Spleen (tissue), 13 donors: ENCODE measurements at places on chromosomes 7 and 10. TPM values are rescaled to one million over a fixed set of nuclear protein-coding genes. Genes with fewer than 3 reads are reported as not detected.

LRMDA gene
- 45.3 TPM for total RNA-seq

PNLIPRP3 gene
- total RNA-seq = not detected

DNA sequence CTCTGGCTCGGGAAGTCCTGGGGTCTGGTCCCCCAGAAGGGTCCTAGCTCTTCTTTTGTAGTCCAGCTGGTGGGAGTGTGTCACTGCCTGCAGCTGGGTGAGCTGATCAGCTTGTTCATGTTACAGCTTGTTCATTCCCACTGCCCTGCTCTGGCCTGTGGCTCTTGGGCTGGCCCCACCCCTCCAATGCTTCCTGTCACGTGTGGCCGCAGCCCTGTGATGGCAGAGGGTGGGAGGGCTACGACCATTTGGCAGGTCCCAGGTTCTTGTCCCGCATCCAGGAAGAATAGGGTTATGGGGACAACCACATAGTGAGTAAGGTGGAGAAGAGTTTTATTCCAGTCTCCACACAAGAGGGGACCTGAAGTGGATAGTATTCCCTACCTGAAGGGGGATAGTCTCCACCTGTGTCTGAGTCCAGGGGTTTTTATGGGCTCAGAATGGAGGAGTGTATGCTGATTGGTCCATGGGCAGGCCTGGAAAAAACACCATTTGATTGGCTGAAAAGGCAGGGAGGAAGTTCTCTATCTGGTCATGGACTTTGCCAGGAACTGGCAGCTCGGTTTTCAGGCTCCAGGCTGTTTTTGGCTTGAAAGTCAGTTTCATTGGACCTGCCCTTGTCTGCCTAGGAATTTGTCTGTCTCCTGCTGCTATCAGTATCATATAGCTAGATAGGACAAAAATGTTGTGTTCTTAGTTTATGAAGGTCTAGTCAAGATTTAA, 13.1 kb downstream of the SDHAF3 start:
- DNase-seq = no peak

DNA sequence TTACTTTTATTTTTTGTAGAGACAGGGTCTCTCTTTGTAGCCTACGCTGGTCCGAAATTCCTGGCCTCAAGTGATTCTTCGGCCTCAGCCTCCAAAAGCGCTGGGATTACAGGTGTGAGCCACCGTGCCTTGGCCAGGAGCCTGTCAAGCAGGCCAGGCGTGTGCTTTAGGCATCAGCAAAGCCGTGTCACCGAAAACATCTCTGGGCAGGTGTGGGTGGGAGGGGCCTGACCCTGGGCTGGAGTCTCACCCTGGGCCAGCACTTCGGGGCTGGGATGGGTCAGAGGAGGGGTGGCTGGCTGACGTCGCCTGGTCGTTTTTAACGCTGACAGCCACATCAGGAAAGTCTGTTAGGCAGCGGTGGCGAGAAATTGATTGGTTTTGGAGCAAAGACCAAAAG, 80.9 kb downstream of the UNCX start:
- peak; percentile 29 for DNase-seq

GRCh38 chr7:90841759-90842429, 245.8 kb downstream of the CDK14 start:
- no peak for DNase-seq
